ENCODE measurements at places on chromosomes 2 and 18.

DNA sequence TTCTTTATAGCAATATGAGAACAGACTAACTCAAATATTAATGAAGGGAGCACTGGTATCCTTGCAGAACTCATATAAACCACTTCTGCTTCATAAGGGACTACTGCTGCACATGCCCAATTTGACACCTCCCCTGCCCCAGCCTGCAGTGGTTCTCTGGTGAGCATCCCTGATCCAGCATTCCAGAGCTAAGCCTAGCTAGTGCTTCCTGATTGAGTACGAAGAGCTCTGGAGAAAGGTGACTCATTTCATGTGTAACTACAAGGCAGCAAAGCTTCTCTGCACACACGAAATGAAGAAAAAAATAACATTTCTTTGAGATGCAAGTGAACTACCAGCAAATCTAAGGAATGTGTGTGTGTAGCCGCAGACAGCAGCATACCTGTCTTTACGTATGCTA is 22.8 kb upstream of the ADNP2 start:
- no peak for DNase-seq

DNA sequence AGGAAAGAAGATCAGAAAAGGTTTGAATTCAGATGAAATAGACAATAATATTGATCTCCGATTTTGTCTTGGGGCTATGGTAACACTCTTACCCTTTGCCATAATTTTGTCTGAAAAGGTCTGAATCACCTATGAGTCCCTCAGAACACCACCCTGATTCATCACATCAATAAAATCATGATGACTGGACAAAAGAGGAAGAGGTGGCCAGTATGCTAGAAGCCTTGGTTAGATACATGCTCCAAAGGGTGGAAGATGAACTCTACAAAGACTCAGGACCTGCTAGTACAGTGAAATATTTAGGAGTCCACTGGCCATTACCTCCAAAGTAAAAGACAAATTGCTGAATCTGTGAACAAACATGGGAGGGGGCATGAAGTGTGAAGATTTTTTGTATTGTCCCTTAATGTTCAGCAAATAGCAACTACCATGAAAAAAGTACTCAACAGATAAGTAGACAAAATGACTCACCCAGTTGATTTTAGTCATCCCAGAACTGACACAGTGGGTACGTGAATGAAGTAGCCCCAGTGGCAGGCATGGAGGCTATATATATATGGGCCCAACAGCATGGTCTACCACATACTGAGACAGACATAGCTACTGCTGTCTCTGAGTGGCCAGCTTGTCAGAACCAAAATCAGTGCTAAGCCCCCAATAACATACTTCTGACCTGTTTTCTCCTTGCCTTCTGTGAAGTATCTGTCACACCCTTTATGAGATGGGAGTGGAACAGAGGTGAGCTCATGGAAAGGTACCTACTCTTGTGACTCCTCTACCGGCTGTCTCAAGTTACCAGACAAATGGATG is 36.5 kb upstream of the GLS start:
- DNase-seq: no peak

DNA sequence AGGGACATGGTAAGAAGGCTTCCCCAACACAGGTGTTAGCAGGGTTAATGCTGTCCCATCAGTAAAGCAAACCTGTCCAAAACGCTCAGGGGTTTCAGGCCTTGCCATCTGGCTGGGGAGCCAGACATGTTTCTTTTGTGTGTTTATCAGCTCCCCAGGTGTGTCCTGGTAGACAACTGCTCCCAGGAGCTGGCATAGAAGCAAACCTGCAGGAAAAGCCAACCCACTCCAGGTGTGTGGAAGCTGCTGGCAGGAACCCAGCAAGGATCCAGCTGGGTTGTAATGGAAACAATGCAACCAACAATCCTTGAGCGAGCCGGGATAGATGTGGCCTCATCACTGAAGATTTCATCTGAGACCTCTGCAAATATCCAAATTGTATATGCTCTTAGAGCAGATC is 123.1 kb downstream of the RAB3GAP1 start:
- no peak for DNase-seq

DNA sequence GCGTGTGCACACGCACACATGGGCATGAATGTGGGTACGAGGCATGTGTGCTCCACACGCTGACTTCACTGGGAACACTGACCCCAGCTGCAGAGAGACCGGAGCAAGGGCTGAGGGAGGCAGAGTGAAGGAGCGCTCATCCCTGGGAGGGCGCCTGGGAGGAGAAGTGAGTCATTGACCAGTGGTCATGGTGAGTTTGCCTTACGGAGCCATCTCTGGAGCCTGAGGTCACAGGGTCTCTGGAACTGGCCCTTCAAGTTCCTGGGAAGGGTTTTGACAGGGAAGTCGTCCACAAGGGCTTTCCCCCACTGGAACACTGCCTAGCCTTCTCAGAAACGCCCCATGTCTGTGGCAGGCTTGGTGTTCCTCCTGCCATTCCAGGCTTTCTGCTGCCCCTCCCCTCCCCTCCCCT is 14.3 kb upstream of the TMEM185B start:
- peak; percentile 65 for DNase-seq

DNA sequence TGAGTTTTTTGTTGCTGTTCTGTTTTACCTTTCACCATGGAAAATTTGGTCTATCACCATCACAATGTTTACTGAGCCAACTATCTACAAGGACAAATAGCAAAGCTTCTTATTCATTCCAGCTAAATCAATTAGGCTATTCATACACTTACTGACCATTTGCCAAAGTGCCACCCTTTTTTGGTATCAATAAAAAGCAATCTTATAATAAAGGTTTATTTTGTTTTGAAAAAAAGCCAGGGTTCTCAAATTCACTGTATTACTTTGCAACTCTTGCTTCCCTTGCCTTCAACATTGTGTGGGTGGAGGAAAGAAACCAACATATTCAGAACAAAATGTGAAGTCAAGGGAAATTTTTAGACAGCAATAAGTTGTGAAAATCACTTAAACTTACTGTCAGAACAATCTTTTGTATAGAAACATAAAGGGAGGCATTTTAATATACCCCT is 15.3 kb downstream of the PELI1 start:
- DNase-seq: no peak

- no peak for DNase-seq
Observed at GRCh38 chr18:44149706-44150105, 531.0 kb upstream of the SETBP1 start.

DNA sequence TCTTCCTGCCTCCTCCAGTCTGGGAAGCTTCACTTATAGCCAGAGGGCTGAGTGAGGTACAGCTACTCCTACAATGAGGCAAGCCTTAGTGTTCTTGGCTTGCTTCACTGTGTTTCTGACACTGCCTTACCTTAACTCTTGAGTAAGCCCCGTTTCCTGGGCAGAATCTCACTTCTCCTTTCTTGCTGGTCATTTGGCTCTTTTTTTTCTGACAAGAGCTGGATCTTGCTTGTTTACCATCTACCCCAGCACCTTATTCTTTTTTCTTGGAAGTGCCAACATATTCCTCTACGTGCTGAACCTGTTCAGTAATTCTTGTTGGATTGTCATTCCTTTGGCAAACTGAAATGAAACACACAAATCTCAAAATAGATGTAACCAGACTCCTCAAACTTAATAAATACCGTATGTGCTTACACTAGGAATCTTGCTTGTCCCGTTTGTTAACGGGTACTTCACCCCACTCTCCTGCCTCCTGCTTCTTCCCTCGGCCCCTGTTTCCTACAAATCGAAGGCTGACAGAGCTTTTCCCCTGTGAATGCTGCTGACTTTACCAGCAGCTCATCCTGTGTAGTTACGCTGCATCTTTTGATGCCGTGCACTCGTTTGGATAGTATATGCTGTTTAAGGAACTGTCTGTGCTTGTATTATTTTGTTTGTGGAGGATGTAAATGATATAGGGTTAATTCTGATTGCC is 132.2 kb downstream of the FMNL2 start:
- no peak for DNase-seq

GRCh38 chr2:145344076-145344724 is 824.3 kb upstream of the ZEB2 start:
- no peak for DNase-seq

DNA sequence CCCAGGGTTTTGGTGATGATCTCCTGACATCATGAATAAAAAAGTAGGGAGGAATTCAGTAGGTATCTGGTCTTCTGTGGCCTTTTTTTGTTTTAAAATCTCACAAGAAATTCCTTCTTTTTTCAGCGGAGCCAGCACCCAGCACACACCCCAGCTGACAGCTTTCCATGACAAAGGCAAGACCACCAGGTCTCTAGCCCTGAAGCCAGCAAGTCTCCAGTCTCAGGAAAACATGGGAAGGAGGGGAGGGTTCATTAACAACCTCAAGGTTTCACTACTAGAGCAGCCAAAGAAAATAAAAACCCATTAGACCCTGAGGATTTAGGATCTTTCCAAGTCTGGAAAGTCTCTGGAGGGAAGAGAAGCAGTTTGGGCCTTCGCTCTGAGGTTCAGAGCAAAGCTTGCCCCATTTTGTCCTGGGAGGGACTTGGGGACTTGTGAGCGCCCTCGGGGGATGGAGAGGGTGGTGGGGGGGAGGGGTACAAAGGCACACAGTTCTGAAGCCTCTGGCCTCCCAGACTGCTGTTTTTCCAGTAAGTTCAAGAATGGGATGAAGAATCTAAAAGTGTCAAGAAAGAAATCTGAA is 9.0 kb downstream of the FOXI3 start:
- DNase-seq: no peak

GRCh38 chr2:145739681-145740080 is 1219.8 kb upstream of the ZEB2 start:
- no peak for DNase-seq

DNA sequence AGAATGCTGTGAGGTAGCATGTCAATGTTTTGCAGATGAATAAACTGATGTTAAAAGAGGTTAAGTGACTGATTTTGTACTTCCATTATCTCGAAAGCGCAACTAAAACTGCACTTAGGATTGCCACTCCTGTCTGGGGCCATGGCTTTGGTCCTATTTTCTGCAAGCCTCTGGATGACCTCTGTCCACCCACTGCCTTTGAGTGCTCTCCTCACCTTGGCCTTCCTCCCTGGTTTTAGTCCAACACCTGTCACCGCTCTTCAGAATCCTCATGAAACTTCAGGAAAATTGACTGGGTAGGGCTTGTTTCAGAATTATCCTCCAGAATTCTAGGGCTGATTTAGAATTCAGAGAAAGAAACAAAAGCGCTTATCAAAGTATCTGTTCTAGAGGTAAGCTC is 51.1 kb upstream of the HNMT start:
- DNase-seq: no peak

DNA sequence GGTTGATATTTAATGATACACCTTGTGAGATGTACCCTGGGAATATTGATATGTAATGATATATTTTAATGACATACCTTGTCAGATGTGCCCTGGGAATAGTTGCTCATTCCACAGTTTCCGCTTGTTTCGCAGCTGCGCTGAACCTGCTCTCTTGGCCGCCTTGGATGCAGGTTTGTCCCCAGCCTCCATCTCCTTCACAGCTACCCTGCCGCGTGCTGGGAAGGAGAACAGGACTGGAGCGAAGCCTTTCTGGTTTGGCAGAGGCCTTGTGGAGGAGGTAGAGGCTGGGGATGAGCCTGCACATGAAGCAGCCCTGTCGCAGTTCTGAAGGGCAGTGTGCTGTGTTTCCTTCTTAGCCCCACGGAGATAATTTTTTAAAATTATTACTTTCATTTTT is 14.6 kb downstream of the ATG4B start:
- DNase-seq: no peak

- DNase-seq: no peak
Observed at GRCh38 chr2:168053676-168054075, 193.7 kb downstream of the STK39 start.

- peak; percentile 47 for DNase-seq
Observed at GRCh38 chr18:9683418-9684396, 24.4 kb upstream of the RAB31 start.

- no peak for DNase-seq
Observed at GRCh38 chr2:218897394-218898108, 16.9 kb downstream of the WNT10A start.

- DNase-seq: peak; percentile 78
Observed at GRCh38 chr18:48023334-48024008, 93.0 kb upstream of the SMAD2 start.

DNA sequence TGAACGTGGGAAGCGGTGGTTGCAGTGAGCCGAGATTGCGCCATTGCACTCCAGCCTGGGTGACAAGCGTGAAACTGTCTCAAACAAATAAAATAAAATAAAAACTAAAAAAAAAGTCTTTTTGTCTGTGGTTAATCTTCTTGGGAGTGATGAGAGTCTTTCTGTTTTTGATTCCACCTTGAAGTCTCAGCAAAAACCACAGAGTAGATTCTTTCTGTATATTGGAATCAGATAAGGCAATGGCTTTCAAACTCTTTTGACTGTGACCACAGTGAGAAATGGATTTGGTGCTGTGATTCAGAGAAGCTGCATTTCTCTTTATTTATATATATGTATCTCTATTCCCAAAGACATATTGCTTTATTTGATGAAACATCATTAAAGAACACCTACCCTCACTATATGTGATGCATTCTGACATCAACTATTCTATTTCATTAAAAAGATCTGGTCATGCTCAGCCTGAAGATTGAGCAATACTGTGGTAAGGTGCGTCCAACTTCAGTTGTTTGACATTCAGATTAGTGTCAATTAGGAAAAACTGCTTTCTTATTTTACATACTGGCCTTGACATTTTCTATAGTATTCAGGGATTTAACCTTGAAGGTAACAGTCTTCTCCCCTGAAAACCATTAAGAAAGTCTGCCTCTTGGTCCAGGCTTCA is 15.6 kb downstream of the HRH4 start:
- DNase-seq: no peak

DNA sequence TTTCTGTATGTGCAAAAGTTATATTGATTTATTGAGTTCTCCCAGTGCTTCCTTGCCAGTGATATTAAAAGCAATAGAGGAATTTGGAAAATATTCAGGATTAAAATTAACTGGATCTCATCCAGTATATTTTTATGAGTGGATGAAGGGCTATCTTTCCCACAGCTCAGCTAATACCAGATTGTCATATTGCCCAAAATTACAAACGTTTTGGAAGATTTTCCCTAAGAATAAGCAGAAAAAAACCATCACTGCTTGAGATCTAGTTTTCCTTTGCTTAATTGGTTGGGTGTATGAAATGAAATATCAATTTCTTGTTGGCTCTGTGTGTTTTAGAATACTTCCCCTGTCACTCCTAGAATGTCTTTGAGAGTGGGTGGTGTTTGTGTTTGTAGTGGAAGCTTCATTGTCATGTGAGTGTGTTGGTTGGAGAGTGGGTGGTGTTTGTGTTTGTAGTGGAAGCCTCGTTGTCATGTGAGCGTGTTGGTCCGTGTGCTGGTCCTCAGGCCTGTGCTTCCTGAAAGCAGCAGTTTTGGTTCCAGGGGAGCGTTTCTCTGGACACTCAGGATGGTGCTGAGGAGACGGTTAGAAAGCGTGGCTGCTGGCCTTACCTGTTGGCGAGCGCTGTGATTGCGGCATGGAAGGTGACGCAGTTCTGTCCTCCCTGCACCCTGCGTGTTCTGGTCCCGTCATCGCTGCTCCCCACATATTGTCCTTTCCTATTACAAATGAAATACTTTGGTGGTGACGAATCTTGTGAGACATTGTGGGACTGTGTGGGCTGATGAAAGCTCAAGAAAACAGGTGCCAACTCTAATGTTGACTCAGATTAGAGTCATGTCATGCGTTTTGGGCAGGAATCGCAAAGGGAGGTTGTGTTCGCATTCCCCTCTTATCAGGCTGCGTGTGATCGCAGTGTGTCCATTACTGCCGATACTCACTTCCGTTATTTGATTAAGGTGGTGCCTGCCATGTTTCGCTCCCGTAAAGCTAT is 12.4 kb downstream of the ASB1 start:
- peak; percentile 81 for DNase-seq
